ENCODE measurements at places on chromosomes 3 and 15. TPM values are rescaled to one million over a fixed set of nuclear protein-coding genes. Genes with fewer than 3 reads are reported as not detected.

The SPPL2A gene
- 37.2 TPM for polyA plus RNA-seq

The MED12L gene
- 0.36 TPM for polyA plus RNA-seq

The C3orf20 gene
- 0.02 TPM for polyA plus RNA-seq

The FBXO40 gene
- polyA plus RNA-seq = not detected

The FOXB1 gene
- polyA plus RNA-seq = not detected
